ENCODE measurements at places on chromosomes 3 and 15.

- DNase-seq, result no peak
Observed at GRCh38 chr15:31337352-31338031, 10.9 kb downstream of the KLF13 start.

GRCh38 chr3:127115691-127116351, 77.1 kb upstream of the PRR23E start:
- no peak for DNase-seq

DNA sequence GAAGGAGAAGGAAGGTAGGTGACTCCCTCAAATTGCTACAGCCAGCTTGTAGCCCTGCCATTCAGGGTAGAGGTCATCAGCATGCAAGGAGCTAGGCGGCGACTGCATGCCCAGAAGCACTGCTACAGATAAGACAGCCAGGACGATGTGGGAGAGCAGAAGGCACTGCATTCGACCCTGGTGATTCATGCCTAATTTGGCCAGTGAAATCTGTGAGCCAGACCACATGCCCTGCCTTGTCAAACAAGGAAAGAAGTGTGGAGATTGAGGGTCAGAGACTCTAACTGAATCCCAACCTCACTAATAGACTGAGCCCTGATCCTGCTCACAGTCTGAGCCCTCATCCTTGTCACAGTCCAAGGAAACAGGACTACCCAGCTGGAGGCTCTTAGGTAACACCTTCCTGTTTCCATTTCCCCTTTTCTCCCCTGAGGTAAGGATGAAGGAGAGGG, 86.6 kb downstream of the LINGO1 start:
- DNase-seq, result no peak

- no peak for DNase-seq
Observed at GRCh38 chr3:77655396-77655795, 615.5 kb downstream of the ROBO2 start.

All from mesothelial cell of epicardium (in vitro differentiated cells).